ENCODE measurements at places on chromosomes 16 and 17.

- no peak for DNase-seq
These were observed 43.4 kb downstream of the ENGASE start for GRCh38 chr17:79117905-79118487.

DNA sequence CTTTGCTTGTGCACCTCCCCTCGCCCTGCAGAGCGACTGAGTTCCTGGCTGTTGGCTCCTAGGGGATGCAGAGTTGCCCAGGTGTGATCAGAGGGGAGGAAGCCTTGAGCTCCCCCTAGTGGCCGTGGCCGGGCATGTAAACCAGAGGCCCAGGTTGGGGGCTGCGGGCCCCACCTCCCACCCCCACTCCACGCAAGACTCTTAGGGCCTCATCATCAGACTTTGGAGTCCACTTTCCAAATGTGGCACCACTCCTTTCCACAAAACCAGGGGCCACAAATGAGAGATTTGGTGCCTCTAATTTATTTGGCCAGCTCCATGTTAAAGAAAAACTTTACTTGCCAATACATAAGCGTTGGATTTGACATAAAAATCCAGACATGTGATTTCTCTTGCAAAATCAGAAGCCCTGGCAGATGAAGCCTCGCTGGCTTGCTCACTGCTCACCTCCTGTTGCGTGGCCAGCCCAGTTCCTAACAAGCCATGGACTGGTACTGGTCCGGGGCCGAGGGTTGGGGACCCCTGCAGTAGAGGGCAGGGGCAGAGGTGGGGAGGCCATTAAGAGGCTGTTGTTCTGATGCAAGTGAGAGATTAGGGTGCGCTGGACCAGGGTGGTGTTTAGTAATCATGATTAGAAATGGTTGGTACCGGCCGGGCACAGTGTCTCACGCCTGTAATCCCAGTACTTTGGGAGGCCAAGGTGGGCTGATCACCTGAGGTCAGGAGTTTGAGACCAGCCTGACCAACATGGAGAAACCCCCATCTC lies 28.7 kb upstream of the GAS7 start:
- DNase-seq: no peak

- DNase-seq: no peak
These were observed 8.2 kb downstream of the IGFBP4 start for GRCh38 chr17:40451420-40451819.

DNA sequence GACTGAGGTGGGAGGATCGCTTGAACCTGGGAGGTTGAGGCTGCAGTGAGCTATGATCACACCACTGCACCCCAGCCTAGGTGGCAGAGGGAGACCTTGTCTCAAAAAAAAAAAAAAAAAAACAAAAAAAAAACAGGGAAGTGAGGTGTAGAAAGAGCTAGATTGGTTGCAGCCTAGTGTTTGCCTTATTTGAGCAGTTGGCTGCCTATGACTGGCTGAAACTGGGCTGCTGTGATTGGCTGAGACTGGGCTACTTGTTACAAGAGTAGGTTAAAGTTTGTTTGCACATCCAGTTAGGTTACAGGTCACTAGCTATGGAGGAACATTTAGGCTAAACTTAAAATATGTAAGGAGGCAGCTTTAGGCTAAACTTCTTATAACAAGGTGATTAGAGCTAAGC lies 5.7 kb downstream of the DHRS7B start:
- DNase-seq: no peak

- no peak for DNase-seq
These were observed 30.1 kb downstream of the CCL4 start for GRCh38 chr17:36133602-36134236.

- no peak for DNase-seq
These were observed 7.1 kb downstream of the KRT13 start for GRCh38 chr17:41498276-41498675.

- DNase-seq: no peak
These were observed 22.5 kb downstream of the GSE1 start for GRCh38 chr16:85635545-85636140.

DNA sequence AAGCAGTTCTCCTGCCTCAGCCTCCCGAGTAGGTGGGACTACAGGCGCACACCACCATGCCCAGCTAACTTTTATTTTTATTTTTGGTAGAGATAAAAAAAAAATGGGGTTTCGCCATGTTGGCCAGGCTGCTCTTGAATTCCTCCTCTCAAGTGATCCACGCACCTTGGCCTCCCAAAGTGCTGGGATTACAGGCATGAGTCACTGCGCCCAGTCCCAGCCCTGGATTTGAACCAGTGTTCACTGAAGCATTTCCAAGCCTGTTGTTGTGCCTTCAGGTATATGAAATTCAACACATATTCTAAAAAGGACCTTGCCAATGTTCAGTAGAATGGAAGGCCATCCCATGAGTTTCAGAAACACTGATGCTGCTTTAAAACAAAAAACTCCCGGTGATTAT lies 165.3 kb downstream of the SLC39A11 start:
- no peak for DNase-seq

- no peak for DNase-seq
These were observed 33.2 kb downstream of the SPHK1 start for GRCh38 chr17:76417499-76418143.
